ENCODE measurements at places on chromosomes 3 and 15.
A peak's percentile ranks its signal among the peaks of the same experiment; 100 is the strongest.

DNA sequence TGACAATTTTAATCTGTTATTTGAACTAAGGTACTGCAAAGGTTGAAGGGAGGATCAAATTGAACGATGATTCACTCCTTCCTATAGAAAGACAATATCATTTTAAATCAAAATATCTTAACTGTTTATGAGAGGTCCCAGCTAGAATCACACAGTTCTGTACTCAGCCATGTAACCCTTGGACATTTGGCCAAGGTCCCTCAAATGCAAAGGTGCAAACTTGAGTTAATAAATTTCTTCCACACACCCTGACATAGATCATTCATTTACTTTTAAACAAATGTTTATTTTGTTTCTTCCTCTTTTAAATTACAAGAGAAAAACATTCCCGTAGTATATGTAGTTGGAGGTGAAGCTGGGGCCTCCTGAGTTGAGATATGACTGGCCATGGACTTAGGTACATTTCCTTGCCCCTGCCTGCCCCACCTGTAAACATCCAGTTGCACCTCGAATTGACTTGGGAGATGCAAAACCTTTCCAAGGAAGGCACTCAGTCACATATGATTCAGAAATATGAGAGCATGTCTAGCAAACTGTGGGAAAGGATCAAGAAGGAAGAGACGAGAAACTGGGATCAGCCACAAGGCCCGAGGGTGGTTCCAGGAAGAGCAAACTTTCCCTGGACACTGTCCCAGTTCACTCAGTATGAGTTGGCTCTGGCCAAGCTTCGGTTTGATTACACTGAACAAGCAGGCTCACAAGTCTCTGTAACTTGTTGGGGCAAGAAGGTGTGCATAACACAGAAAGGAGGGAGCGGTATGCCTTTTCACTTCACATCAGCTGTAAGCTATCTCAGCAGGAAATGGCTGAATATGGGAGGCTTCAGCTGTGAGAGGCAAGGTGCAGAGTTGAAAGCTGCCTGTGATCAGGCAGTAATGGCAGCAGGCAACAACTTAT, 6.7 kb downstream of the TNFSF10 start:
- peak; percentile 45 for ATAC-seq

DNA sequence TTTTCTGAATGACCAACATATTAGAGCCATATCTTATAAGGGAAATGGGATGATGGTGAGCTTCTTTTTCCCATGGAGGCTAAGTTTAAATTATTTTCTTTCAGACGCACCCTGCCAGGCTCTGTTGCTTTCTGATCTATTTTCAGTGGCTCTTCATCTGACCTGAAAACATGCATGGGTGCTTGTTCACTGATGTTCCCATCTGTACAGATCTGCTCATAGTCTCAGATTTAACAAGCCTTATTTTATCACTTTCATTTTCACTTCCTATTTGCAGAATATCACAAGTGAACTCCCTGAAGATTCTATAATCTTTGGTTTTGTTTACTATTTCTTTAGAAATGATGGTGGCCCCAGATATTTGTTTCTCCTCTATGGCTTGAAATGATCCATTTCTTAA, 31.1 kb upstream of the SUCLG2 start:
- peak; percentile 67 for ATAC-seq

GRCh38 chr3:186975726-186976125, 45.4 kb downstream of the ST6GAL1 start:
- ATAC-seq = no peak

GRCh38 chr15:44753345-44753744, 17.0 kb downstream of the TRIM69 start:
- ATAC-seq = no peak

DNA sequence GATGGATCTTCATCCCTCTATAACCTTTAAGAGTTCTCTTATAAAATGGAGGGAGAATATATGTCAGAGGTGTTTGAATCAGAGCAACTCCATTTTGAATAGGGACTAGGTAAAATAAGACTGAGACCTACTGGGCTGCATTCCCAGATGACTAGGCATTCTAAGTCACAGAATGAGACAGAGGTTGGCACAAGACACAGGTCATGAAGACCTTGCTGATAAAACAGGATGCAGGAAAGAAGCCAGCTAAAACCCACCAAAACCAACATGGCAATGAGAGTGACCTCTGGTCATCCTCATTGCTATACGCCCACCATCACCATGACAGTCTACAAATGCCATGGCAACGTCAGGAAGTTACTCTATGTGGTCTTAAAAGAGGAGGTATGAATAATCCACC, 211.0 kb downstream of the GBE1 start:
- no peak for ATAC-seq

GRCh38 chr15:50797926-50798325, 32.4 kb upstream of the SPPL2A start:
- no peak for ATAC-seq

- ATAC-seq = no peak
These were observed 24.1 kb upstream of the MUC4 start for GRCh38 chr3:195835791-195836190.

DNA sequence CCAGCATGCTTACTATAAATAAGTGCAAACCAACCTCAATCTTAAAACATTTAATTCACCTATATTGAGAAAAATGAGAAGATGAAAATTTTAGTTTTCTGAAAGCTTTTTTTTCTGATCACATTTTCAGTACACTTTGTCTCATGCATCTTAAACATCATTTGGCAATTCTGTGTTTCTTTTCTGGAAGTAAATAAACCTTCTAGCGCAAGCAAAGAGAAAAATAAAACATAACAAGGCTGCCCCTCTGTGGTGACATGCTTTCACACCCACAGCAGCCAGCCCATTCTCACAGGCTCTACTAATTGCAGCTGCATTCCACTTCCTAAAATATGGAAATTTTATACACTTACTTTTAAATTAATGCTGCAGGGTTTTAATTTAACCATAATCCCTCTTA, 90.1 kb downstream of the NEK10 start:
- no peak for ATAC-seq

DNA sequence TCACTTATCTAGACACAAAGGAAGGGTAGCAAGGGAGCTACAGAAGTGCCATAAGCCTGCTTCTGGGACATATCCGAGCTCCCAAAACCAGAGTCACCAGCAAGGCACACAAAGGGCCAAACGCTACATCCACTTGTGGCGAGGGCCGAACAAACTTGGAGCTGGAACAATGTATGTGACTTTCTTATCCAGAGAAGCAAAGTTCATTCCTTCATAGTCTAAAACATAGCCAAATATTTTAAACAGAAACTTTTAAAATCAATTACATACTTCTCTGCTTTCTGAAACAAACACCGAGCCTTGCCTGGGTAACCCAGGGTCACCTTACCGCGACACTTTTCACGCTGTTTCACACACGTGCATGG, 15.9 kb downstream of the ZXDC start:
- no peak for ATAC-seq

- peak; percentile 44 for ATAC-seq
These were observed 159.6 kb upstream of the KCNH8 start for GRCh38 chr3:18988614-18989229.

- ATAC-seq = no peak
These were observed 24.7 kb downstream of the GXYLT2 start for GRCh38 chr3:72912532-72912931.

DNA sequence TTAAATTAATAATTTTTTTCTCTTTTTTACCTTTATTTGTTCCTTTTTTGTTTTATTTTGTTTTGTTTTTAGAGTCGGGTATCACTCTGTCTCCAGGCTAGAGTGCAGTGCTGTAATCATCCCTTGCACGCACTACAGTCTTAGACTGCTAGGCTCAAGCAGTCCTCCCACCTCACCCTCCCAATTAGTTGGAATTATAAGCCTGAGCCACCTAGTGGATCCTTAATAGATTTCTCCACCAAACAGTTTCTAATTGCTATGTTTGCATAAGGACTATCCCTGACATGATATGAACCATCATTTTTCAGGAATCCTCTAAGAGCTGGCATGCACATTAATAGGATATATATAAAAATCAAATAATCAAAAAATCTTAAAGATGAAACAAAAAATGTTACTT, 993.2 kb downstream of the OTOL1 start:
- no peak for ATAC-seq

- ATAC-seq = no peak
These were observed 15.2 kb downstream of the MAGEF1 start for GRCh38 chr3:184696697-184697096.

GRCh38 chr3:156217674-156218352, 97.4 kb downstream of the KCNAB1 start:
- ATAC-seq = no peak

DNA sequence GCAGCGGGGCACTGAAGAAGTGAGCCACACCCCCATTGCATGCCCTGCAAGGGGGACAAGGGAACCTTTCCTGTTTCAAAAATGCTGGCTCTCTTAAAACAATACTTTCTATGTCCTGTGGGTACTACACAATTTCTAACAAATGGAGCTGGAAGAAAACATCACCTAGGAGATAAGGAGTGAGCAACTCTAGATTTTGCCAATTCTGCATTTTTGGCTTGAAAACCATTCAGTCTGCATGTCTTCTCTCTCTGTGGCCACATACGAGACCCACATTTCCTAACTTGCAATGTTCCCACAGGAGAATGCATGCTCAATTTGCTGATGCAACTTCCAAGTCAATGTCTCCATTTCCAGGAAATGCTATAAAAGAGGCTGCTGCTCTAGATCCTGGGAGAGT, 662.0 kb downstream of the SQOR start:
- no peak for ATAC-seq

DNA sequence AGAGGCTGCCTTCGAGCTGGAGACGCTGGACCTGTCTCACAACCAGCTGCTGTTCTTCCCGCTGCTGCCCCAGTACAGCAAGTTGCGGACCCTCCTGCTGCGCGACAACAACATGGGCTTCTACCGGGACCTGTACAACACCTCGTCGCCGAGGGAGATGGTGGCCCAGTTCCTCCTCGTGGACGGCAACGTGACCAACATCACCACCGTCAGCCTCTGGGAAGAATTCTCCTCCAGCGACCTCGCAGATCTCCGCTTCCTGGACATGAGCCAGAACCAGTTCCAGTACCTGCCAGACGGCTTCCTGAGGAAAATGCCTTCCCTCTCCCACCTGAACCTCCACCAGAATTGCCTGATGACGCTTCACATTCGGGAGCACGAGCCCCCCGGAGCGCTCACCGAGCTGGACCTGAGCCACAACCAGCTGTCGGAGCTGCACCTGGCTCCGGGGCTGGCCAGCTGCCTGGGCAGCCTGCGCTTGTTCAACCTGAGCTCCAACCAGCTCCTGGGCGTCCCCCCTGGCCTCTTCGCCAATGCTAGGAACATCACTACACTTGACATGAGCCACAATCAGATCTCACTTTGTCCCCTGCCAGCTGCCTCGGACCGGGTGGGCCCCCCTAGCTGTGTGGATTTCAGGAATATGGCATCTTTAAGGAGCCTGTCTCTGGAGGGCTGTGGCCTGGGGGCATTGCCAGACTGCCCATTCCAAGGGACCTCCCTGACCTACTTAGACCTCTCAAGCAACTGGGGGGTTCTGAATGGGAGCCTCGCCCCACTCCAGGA, 21.1 kb downstream of the NRROS start:
- ATAC-seq = no peak

GRCh38 chr3:164365242-164365641, 713.1 kb downstream of the SI start:
- ATAC-seq = no peak

- ATAC-seq = peak; percentile 45
These were observed 1.7 kb upstream of the CFAP91 start for GRCh38 chr3:119700920-119701734.

DNA sequence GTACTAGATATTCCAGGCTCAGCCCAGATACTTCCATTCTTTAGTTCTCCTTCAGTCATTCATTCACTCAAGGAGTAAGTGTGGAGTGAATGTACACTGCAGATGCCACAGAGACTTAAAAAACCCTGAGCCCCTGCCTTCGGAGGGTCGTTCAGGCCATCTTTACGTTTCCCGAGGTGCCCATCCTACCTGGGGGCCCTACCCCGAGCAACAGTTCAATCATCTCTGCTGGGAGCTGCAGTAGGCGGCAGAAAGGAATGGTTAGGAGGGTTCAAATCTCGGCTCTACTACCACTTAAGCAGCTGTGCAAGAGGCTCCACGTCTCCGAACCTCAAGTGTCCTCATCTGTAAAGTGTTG, 613 bp downstream of the SEC13 start:
- no peak for ATAC-seq

DNA sequence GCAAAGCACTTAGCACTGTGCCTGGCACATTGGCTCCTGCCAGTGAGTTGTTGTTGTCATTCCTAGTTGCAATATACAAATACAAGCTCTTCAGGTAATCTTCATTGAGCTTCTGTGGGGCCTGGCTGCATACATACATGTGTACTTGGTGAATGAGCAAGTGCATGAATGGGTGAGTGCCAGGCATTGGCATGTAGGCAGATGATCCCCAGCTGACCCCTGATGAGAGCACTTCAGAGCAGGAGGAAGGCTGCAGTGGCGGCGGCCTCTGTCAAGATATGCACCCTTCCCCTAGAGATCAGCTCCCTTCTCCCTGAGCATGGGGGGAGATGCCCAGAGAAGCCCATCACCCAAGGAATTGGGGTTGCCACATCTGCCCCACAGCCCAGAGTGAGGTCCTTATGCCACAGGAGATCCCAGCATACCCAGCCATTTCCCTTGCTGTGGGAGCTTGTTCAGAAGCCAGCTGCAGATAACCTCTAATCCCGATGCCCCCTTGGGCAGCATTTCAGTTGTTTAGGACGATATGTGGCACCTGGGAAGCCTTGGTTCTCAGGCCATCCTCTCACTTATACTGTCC, 8.8 kb downstream of the CACNA2D3 start:
- ATAC-seq = no peak

DNA sequence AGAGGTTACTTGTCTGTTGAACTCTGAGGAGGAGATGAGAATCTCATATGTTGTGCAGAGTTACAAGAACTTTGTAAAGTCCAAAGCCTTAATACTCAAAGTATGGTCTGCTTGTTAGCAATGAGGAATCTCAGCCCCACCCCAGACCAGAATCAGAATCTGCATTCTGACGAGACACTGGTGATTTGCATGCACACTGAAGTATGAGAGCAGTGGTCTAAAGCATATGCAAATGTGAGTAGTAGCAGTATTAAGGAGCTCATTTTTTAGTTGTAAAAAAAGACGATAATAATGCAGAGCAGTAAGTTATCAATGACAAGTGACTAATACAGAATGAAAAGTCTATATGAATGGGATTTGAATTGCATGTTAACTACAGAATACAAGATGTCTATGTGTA, 327.7 kb downstream of the RYR3 start:
- ATAC-seq = no peak

- peak; percentile 66 for ATAC-seq
These were observed 81.5 kb downstream of the SMAD3 start for GRCh38 chr15:67146875-67147381.

DNA sequence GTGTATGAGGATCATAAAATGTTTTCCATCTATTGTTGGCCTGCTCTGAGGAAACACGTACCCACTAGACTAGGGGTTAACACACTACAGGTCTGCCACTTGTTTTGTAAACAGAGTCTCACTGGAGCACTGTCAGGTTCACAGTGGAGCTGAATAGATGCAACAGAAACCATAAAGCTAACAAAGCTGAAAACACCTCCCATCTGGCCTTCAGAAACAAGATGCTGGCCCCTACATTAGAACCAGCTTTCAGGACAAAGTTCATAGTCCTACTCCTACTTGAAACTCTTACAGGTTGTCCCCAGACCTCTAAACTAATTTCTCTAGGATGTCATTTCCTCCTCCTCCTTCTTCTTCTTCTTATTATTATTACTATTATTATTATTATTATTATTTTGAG, 42.3 kb downstream of the SNX4 start:
- ATAC-seq = no peak

GRCh38 chr3:162398554-162398953, 901.9 kb downstream of the OTOL1 start:
- no peak for ATAC-seq
